ENCODE measurements at places on chromosomes 13 and 19.

- no peak for DNase-seq
These were observed 887 bp downstream of the NDUFS7 start for GRCh38 chr19:1384478-1385110.

DNA sequence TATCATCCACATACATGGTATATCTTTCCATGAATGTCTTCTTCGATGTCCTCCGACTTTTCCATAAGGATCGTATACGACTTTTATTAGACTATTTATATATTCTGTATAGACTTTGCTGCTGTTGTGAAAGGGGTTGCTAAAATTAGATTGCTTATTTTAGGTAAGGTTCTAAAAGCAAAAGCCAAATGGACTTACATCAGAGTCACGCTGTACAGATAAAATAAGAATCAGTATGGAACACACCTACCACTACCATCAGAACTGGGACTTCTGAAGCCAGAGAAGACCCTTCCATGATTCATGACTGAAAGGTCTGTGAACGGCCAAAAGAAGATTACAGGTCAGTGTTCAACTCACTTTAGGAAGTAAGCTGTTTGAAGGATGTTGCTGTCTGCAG is 8.9 kb downstream of the ANKRD27 start:
- no peak for DNase-seq

- no peak for DNase-seq
These were observed 228.3 kb downstream of the KLF5 start for GRCh38 chr13:73286942-73287620.

DNA sequence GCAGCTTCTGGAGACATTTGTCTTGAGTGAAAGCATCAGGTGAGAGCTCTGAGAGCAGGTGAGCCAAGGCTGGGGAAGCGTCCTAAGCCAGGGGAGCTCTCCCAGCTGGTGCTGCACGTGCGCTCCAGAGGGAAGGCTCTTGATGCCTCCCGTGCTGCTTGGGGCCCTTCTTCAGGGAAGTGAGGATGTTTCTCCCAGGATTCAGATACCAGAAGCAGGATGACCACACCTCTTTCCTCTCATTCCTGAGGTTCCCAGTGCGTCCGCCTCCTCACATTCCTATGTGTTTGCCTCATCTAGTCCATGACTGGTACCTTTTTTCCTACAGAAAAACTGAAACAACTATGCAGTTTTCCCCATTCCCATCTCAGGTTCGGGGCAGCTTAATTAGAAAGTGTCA is 231.0 kb upstream of the IRS2 start:
- no peak for DNase-seq

DNA sequence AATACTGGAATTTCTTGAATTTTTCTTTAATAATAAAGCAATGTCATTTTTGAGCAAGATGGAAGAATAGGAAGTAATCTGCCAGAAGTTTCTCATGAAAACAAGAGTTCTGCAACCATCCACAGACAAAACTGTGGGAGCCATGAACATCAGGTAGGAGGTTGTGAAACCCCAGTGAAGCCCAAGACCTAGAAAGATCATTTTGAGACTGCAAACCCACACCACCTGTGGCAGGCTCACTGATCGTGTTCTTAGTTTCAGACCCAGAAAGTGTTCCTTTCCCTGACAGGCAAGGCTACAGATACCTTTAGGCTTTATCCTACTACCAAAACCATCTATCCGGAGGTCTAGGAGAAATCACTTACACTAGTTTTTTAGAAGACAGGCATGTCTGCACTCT is 2189.8 kb upstream of the PCDH20 start:
- DNase-seq: no peak

DNA sequence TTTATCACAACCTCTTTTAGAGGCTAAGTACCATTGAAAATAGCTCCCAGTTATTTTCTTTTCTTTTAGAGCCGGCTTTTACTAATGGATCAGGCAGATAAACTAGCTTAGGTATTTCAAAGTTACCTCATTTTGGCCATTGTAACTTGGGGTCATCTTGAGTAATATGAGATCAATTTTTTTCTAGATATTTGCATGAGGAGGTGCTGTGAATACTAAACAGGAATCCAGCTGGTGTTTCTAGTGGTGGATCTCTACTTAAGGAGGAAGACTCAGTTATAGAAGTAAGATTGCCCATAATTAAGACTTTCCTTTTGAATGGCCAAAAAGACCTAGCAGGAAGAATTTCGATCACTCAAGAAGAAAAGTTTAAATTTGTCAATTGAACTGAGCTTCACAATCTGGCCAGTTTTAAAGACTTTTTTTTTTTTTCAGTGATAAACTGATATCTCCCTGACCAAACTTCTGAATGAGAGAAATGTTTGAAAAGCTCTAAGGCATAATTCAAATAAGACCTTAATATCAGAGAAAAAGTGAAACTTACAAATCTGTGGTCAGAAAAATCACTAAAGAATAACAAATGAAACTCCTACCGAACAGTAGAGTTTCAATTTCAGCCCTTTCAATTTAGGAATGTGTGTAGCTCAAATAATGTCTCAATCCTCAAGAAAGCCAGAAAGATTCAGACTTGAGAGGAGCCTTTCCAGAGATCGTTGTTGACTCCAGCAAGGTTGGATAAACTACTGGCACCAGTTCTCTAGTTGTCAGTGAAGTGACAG is 11.6 kb upstream of the NAA16 start:
- DNase-seq: no peak

DNA sequence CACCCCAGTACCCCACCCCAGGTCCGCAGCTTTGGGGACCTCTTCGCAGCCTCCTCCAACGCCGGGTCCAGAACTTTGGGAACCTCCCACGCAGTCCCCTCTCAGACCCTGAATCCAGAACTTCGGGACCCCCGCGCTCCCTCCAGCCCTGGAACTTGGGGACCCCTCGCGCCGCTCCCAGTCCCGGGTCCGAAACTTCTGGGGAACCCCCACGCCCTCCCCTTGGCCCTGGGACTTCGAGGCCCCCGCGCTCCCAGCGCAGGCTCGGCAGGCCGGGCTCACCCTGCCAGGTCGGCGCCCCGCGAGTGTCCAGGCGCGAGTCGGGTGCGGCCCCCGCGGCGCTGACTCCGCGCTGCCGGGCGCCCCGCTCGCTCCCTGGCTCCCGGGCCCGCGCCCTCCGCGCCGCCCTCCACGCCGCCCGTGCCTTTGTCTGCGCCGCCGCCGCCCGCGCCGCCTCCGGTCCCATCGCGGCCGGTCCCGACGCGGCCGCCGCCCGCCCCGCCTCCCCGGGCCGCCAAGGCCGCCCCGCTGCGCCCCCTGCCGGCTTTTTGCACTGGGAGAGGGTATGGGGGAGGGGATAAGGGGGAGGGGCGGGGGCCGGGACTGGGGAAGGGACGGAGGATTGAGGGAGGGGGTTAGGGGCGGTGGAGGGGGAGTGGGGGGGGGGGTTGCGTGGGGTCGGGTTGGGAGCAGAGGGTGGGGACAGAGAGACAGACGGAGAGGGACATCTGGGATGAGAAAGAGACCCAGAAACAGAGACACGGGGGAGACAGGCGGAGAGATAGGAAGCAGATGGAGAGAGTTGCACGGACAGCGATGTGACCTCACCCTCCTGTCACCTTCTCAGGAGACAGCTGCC is at the start of gene HOMER3:
Gene HOMER3 (minus strand): TSS at position 449 of the 859 bp plus-strand sequence. CDS start 2,235 bp downstream, outside the sequence.
- peak; percentile 72 for DNase-seq

DNA sequence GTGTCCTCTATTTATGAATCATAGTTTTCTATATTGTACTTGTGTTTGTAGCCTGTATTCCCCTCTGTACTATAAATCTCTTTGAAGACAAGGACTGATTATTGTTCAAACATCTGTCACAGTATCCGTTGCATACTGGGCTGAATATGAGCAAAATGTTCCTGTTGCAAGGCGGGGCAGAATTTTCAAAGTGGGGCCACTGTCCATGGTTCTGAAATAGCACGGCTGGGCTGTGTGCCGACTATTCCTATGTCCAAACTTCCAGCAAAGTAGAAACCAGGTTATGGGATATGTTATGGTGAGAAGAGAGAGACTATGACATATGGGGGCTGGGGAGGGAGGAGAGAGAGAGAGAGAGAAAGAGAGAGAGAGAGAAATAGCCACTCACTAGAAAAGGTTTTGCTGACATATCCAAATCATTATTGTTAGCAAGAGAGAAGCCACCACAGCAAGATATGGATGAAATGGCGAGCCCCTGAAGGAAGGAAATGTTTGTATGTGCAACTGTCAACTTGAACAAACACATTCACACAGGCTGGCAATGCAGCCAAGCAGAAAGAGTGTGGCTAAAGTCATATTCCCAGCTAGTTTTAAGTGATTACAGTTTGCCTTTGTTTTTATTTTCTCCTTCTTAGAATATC is 107.0 kb upstream of the GPR12 start:
- DNase-seq: peak; percentile 32

DNA sequence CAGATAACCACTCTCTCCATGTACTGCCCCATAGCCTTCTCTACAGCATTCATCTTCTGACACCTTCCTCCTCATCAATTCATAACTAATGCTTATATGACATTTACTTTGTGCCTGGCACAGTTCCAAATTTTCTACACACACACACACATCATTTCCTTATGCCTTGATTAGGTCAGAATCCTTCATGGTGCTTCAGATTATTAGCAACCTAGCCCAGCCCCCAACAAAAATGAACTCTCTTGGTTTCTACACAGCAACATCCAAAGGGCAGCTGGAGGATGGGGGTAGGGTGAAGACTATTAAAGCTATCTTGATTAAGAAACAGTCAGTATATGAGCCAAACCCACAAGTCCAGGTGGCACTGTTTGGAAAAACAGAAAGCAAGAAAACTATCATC is 3.7 kb downstream of the RUBCNL start:
- no peak for DNase-seq

DNA sequence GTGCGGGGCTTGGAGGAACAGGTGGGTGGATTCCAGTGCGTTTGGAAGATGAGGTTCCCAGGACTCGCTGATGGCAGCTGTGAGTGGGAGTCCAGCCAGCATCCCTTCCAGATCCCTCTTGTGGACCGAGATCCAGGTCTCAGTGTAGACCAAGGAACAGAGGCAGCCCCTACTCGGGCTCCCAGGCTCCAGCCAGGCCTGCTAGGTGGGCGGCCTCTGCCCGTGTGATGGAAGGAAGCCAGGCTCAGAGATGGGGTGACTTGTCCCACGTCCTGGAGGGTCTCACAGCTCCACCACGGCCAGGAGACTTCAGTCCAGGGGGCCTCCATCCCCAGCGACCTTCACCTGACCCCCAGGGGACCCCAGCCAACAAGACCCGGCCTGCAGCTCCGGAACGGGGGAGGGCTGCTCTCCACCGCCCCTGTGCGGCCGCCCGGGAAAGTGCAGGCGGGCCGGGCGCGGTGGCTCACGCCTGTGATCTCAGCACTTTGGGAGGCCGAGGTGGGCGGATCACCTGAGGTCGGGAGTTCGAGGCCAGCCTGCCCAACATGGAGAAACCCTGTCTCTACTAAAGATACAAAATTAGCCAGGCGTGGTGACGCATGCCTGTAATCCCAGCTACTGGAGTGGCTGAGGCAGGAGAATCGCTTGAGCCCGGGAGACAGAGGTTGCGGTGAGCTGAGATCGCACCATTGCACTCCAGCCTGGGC is 729 bp upstream of the MADCAM1 start:
- peak; percentile 43 for DNase-seq

GRCh38 chr13:21917086-21918015 is 246.5 kb downstream of the FGF9 start:
- DNase-seq: no peak

GRCh38 chr13:48776401-48776800 is 122.7 kb downstream of the CYSLTR2 start:
- no peak for DNase-seq

GRCh38 chr13:33184112-33184490 is 101.5 kb downstream of the STARD13 start:
- DNase-seq: no peak

DNA sequence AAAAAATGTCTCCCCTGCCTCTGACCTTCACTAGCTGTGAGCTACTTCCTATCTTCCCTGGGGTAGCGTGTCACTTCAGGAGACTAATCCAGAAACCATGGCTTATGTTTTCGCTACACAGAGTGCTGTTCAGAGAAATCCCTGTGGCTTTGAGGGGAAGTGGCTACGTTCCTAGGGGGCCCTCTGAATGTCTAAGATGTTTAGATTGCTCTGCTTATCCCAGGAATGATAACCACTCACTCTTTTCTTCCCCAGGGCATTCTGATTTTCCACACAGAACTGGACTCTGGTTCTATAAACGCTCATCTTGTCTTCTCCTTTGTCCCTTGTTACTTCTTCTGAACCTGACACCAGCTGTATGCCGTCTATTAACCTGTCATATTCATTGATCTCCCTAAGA is 572.5 kb downstream of the OLFM4 start:
- DNase-seq: no peak

GRCh38 chr13:23615395-23616081 is 45.3 kb downstream of the TNFRSF19 start:
- DNase-seq: no peak

DNA sequence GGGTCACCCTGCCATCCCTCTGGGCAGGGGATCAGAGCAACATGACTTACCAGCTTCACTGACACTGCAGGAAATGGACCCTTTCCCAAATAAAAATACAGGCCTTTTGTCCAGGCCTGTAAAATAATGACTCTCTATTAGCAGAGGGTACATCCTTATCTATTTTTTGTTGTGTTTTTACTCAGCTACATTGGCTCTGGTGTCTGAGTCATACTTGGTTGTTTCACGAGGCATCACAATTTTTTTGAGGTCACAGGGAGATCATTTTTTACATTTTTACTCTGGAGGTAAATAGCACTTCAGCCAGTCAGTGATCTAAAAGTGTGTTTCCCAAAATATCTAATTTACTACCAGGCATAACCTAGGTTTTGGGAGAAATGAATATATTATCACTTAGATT is 6.9 kb upstream of the HTR2A start:
- no peak for DNase-seq

- no peak for DNase-seq
These were observed 32.0 kb downstream of the LTBP4 start for GRCh38 chr19:40633207-40633606.

- DNase-seq: no peak
These were observed 39.1 kb downstream of the GPR180 start for GRCh38 chr13:94640721-94641120.

DNA sequence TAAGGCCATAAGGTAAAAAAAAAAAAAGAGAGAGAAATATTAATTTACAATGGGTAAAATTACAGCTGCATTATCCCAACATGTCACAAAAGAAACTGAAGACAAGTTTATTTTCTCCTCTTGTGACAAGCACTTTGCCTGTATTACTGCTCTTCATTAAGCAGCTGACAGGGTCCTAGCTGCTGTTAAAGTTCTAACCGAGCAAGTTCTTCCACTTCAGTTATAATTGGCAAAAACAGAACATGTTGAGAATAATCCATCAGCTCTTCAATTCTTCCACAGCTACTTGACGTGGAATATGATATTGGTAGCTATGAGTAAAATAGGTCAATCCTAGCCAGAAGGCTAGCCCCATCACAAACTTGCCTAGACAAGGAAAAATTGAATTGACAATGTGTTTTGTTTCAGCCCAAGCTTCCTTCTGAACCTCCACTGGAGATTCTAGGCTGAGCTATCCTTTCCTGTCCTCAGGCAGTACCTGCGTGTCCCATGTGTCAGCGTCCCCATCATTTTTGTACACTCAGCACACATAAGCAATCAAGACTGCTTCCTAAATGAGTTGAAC is 32.2 kb upstream of the DOCK9 start:
- DNase-seq: peak; percentile 1

- no peak for DNase-seq
These were observed 20.3 kb upstream of the KPNA3 start for GRCh38 chr13:49812812-49813211.

Data from NCI-H446 (cell line).